ENCODE measurements at places on chromosomes 1 and 21.

- DNase-seq: no peak
These were observed 90.8 kb upstream of the CCDC190 start for GRCh38 chr1:162951553-162952315.

DNA sequence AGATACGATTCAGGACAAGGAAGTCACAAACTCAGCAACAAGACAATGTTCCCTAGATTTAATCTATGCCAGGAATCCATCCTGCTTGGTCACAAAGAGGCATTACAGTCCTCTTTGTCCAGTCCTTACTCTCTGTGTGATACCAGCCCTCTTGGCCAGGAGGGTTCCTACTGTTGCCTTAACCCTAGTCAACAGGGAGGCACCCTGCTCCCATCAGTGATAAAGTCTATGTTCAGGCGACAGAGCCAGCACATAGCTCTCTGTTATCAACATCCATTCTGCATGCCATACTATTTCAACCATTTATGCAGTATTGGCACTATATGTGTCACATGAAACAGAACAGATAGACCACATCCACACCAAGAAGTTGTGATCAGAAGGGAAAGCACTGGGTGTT is 4.4 kb upstream of the NPL start:
- no peak for DNase-seq

DNA sequence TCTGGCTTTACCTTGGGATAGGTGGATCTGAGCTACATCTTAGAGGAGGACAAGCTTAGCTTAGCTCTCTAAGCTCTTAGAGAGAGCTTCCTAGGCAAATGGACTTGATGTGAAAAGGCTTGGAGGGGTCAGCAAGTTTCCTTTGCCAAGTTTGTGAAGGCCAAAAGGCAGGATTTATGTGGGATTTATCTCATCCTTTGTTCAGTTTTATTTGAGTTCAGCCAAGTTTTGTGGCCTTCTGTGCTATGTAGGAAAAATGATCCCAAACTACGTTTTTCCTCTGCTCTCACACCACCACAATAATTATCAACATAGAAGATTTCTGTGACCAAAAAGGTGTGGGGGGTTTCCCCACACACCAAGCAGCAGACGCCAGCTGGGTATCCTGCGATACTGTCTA is 26.0 kb upstream of the RNF11 start:
- no peak for DNase-seq

DNA sequence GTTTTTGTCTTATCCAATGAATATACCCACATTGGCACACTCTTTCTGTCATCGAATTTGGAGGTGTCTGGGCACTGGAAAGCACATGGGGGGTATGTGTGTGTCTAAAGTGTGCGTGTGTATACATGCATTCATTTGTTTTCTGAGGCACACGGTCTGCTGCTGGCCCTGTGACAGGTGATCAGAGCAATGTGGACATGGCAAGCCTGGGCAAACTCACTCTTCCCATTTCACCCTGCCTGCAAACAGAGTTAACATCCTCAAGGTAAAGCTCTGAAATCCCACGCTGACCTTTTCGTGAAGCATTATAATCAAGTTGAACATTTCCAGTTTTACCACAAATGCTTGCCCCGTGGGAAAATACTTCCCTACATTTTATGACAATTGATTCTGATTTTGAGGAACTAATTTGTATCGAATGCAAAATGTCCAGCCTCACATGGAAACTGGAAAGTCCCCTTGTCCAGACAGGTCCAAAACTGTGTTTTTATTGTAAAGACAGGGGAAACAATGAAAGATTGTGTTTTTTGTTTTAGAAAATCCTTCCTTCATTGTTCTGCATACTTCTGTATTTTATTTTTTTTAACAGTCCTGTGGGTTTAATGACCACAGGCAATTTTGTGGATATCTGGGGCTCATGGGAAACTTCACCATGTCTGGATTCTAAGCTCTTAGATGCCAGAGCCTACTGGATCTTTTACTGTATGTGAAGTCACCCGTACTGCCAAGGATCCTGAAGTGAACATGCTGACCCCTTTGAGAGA is 160.9 kb downstream of the PBX1 start:
- DNase-seq: no peak

DNA sequence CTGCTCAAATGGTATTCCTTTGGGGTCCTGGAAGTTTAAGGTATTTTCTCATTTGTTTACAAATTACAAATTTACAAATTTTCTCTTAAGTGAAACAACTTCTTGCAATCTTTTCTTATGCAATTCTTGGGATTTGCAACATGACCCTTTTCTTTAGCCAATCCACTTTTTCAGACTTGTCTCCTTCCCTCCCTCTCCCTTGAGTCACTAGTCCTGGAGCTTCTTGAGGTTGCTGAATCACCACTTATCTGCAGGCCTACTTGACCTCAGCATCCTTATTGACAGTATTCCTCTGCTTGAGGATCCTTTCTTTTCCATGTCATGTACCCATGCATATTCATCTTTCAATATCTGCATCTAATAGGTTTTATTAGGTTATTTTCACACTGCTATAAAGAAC is 302.8 kb upstream of the ADAMTS5 start:
- no peak for DNase-seq

- DNase-seq: no peak
These were observed 19.4 kb downstream of the TCP10L start for GRCh38 chr21:32565856-32566465.

DNA sequence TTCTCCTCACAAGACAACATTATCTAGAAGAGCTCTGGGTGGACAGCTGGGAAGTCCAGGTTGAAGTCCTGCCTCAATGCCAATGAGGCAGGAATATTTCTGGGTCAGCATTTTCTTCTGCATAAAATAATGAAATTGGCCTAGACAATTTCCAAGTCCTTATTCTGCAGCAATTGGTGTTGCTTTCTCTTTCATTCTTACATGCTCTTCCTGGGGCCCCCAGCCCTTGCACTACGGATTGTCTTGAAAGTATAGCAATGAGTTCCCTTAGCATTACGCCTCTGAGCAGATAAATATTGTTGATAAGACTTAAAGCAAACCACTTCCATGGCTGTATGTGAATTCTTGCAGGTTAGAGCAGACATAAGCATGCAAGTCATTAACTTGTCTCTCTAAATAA is 188.5 kb downstream of the TGFBR3 start:
- DNase-seq: peak; percentile 69

GRCh38 chr1:248855580-248855979 is 3.3 kb downstream of the ZNF692 start:
- DNase-seq: no peak

DNA sequence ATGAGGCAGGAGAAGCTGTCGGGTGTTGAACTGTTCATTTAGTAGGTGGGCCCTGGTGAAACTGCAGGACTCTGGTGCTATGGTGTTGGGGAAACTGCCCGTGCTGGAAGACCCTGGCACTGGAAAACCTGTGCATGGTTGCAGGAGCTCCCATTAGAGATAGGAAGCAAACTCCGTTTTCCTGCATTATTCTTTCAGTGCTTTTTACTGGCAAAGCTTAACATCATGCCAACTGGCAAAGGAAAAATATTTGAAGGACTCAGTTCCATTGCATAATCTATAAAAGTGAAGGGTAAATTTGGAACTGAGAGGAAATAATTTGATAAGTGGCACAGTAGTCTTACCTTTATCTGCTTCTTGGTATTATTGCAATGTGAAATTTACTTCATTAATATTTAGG is 31.7 kb upstream of the MPC2 start:
- DNase-seq: no peak

- DNase-seq: peak; percentile 83
These were observed 3.6 kb downstream of the SKI start for GRCh38 chr1:2231532-2232254.

GRCh38 chr1:48932366-48932765 is 155.7 kb upstream of the BEND5 start:
- no peak for DNase-seq

GRCh38 chr1:30953685-30954084 is 45.1 kb upstream of the SDC3 start:
- no peak for DNase-seq

DNA sequence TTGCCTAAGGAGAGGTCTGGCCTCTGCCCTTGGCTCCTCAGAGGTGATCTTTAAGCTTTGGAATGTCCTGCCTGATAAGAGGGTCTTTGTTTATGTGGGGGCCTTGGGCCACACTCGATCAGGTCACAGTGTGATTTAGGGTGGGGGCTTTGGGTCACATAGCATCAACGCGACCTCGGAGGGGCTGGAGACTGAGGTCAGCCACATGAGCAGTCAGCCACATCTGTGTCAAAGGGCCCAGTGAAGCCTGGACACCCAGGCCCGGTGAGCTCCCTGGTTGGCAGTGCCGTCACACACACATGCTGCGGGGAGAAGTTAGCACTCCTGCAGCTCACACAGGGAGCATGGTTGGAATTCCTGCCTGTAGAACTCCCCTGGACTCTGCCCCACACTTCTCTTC is 345.0 kb downstream of the NPHP4 start:
- DNase-seq: no peak

DNA sequence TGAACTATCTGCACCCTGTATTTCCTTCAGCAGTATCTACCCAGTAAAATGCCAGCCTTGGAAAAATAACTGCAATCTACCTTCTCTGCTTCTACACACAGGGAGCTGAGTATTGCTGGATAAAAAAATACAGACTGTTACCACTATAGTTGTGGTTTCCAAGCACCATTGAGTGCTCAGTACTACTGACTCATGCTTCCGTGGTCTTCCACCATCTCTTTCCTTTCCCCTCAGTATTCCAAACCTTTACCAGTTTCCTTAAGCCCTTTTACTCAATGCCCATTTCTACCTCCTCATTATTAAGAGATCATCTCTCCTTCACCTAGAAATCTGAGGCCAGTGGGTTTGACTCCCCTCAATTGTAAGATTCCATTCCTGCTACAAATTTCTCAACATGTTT is 23.8 kb downstream of the GLMN start:
- DNase-seq: no peak

DNA sequence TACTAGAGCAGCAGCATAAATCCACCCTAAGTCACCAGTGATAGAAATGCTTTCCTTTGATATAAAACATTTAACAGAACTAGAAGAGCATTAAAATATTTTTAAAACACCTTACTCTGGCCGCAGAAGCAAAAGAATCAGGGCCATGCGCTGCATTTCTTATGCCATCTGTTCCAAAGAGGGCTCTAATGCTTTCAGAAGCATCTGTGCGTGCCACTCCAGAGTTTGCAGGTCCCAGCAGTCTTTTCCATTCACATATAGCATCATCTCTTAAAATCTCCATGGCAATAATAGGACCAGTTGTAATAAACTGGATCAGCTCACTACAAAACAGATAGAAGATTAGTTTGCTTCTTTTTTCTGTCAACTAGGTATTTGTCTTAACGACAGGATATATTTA is 69.2 kb downstream of the NME7 start:
- no peak for DNase-seq

DNA sequence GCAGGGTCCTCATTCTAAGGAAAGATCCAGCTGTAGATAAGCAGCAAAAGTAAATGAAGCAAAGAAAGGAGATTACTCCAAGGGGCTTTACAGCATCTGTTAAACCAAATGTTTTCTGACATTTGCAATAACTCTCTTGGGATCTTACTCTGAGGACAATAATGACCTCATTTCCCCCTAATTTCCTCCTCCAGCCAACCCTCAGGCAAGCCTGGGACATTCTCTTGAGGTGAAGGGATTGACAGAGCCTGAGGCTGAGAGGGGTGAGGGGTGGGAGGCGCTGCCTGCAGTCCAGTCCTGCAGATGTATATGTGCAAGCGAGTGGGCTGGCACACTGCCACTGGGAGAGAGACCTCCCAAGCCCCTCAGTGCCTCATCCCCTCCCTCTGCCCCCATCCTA is 40.5 kb upstream of the NEK2 start:
- no peak for DNase-seq

GRCh38 chr1:164562511-164562910 is 3.5 kb downstream of the PBX1 start:
- no peak for DNase-seq

GRCh38 chr1:81799939-81800694 is 617 bp upstream of the ADGRL2 start:
- peak; percentile 6 for DNase-seq

DNA sequence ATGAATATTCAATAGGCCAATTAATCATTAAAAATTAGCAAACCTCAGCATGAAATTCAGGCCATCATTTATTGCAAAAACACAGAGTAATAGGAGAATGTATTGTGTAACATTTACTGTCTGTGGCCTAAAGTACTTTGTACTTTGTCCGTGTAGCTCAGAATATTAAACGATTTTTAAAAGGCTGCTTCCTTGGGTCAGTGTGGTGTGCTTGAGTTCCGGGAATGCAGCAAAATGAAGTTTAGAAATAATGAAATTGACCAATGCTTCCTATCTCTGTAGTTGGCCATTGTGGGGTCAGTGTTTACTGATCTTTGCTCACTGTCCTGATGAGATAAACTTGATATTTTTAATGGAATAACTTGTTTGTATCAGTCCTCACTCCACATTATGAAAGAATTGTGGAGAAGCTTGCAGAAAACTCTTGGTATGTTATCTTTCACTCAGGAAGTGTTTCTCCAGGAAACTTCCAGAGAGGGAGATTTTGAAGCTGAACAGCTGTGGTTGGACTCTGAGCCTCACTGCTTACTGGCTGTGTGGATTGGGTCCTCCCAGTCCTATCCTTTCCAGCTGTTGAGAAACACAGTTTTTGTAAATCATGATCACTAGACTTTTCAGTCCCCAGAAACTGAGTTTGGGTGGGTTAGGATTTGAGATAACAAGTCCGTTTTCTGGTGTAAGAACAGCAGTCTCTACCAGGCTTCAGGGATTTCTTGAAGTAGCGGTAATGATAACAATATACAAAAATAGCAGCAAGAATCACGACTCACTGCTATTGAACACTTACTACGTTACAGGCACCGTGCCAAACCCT is 19.2 kb upstream of the MTARC1 start:
- DNase-seq: no peak

GRCh38 chr1:10210841-10211804 is 753 bp downstream of the KIF1B start:
- peak; percentile 56 for DNase-seq

- peak; percentile 91 for DNase-seq
These were observed 17.1 kb upstream of the SPSB1 start for GRCh38 chr1:9275567-9276034.

GRCh38 chr1:87899746-87900145 is 571.1 kb downstream of the LMO4 start:
- no peak for DNase-seq

DNA sequence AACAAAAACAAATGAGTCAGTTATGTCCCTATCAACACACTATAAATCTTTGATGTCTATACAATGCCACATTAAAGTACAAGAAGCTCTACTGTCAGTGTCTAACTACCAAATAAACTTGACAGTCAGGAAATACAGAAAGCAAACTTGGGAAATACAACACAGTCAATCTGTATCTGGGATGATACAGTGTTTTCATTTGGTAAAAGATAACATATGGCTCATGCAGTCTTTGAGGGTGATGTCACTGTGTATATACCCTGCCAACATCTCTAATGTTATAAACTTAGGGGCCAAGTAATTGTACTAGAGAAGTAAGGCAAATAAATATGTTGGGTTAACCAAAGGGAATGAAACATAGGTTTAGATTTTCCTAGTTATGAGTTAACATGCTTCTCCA is 552.5 kb upstream of the ADAMTS5 start:
- DNase-seq: no peak

DNA sequence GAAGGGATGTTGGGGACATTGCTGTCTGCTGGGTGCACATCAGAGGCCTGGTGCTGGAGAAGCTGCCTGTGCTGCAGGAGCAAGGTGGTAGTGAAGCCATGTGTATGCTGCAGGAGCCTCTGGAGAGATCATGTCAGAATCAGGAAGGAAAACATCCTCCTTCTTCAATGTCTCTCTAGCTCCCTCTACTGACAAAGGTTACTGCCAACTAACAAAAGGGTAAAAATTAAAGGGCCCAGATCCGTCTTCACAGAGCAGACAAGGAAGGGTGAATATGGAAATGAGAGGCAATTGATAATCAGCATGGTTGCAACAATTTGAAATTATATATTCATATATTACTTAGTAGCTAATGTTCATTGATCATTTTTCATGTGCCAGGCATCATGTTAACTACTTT is 32.2 kb downstream of the FAM177B start:
- no peak for DNase-seq
